Uterus (tissue), 4 donors: ENCODE measurements at places on chromosomes 12 and 14. TPM values are rescaled to one million over a fixed set of nuclear protein-coding genes. Genes with fewer than 3 reads are reported as not detected.

- no peaks in the 10 kb centered on the region for H3K4me1 ChIP-seq
- H3K36me3 ChIP-seq, result no peaks in the 10 kb centered on the region
- no peaks in the 10 kb centered on the region for H3K27me3 ChIP-seq
- DNase-seq, result no peak
- no peak overlapping the region for H3K4me3 ChIP-seq
These were observed 33.9 kb upstream of the CDKN3 start for GRCh38 chr14:54362759-54363437.

- no peak for DNase-seq
- H3K4me3 ChIP-seq, result no peak overlapping the region
- H3K27me3 ChIP-seq, result no peaks in the 10 kb centered on the region
- no peak overlapping the region for H3K27ac ChIP-seq
- H3K4me1 ChIP-seq, result no peaks in the 10 kb centered on the region
- no peaks in the 10 kb centered on the region for H3K36me3 ChIP-seq
These were observed 18.6 kb downstream of the PRORP start for GRCh38 chr14:35140718-35141581.

DNA sequence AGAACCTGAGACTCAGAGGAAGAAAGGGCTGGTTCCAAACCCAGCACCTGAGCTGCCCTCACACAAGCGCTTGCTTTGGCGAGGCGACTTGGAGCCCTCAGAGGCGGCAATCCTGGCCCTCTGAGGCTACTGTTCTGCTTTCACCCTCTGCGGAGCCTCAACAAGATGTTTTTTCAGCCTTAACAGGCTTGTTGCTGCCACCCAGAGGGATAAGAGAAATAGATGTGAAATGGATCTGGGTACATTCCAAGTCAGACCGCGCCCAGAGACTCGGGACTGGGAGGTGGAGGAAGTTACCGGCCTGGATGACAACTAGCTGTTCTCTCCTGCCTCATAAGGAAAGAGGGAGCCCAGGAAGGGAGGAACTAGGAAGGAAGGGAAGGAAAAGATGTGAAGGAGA lies 89.6 kb downstream of the TTC7B start:
- H3K36me3 ChIP-seq, result no peaks in the 10 kb centered on the region
- H3K27ac ChIP-seq, result no peak overlapping the region
- H3K27me3 ChIP-seq, result no peaks in the 10 kb centered on the region
- peak; percentile 52 for DNase-seq

DNA sequence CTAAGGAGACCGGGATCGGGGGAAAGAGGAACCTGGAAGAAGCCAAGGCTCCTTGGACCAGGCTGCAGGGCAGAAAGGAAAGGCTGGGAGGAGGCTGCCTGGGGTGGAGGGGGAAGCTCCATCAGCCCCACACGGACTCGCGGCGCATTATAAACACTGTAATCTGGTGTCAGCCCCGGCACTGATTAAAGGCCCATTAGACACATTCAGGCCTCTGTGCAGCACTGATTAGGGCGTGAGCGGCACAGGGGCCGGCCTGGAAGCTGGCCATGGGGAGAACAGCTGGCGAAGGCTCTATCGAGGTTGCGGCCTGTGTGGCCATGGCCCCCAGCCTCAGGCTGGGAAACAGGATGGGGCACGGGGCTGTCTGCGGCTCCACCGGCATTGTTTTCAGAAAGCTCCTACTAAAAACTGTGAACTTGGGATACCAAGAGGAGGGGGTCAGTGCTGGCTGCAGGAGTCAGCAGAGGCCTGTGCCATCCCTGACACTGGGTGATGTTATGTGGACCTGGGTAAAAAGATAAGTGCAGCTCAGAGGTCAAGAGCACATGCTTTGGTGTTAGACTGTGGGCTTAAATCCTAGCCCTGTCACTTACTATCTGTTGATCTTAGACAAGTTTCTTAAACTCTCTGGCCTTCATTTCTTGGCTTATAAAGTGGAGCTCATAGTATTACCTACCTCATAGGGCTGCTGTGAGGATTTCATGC lies 10.6 kb downstream of the ACVRL1 start:
- H3K4me3 ChIP-seq, result no peak overlapping the region
- no peaks in the 10 kb centered on the region for H3K27me3 ChIP-seq
- no peak for DNase-seq
- H3K4me1 ChIP-seq, result no peaks in the 10 kb centered on the region
- no peaks in the 10 kb centered on the region for H3K36me3 ChIP-seq

- H3K36me3 ChIP-seq, result no peaks in the 10 kb centered on the region
- no peak for DNase-seq
- H3K4me1 ChIP-seq, result no peaks in the 10 kb centered on the region
- H3K27ac ChIP-seq, result no peak overlapping the region
These were observed 12.9 kb upstream of the DCD start for GRCh38 chr12:54661048-54661447.

- H3K4me3 ChIP-seq, result no peak overlapping the region
- H3K27ac ChIP-seq, result peak overlapping the region; percentile 81
- H3K36me3 ChIP-seq, result no peaks in the 10 kb centered on the region
- H3K4me1 ChIP-seq, result peaks cover 9% of the 10 kb centered on the region
These were observed 27.0 kb downstream of the RHOF start for GRCh38 chr12:121766290-121767039.

ADAMTS20 gene
- total RNA-seq, result not detected

- no peak overlapping the region for H3K4me3 ChIP-seq
- H3K27ac ChIP-seq, result no peak overlapping the region
- no peaks in the 10 kb centered on the region for H3K36me3 ChIP-seq
- H3K27me3 ChIP-seq, result no peaks in the 10 kb centered on the region
- no peak for DNase-seq
These were observed 36.6 kb downstream of the ADAM20 start for GRCh38 chr14:70498191-70498590.

DPY19L2 gene
- 25.0 TPM for total RNA-seq

RFLNA gene
- total RNA-seq, result 13.7 TPM

GRCh38 chr14:73817020-73817655 lies 34.5 kb upstream of the PTGR2 start:
- H3K27ac ChIP-seq, result peak overlapping the region; percentile 68
- H3K36me3 ChIP-seq, result no peaks in the 10 kb centered on the region
- no peaks in the 10 kb centered on the region for H3K4me1 ChIP-seq
- no peak overlapping the region for H3K4me3 ChIP-seq

- no peak overlapping the region for H3K4me3 ChIP-seq
- H3K27me3 ChIP-seq, result no peaks in the 10 kb centered on the region
- no peaks in the 10 kb centered on the region for H3K36me3 ChIP-seq
- H3K4me1 ChIP-seq, result no peaks in the 10 kb centered on the region
- no peak for DNase-seq
- H3K27ac ChIP-seq, result no peak overlapping the region
These were observed 7.6 kb upstream of the PTPRB start for GRCh38 chr12:70644861-70645260.

- H3K4me3 ChIP-seq, result no peak overlapping the region
- H3K4me1 ChIP-seq, result no peaks in the 10 kb centered on the region
- no peak overlapping the region for H3K27ac ChIP-seq
- no peak for DNase-seq
- no peaks in the 10 kb centered on the region for H3K36me3 ChIP-seq
These were observed 27.5 kb upstream of the OR6J1 start for GRCh38 chr14:22671622-22672021.

- no peak overlapping the region for H3K27ac ChIP-seq
- no peak for DNase-seq
- no peak overlapping the region for H3K4me3 ChIP-seq
- no peaks in the 10 kb centered on the region for H3K36me3 ChIP-seq
These were observed 8.5 kb upstream of the PHETA1 start for GRCh38 chr12:111377440-111377839.
